Stimulated activated CD8-positive, alpha-beta memory T cell treated with anti-CD3 and anti-CD28 coated beads, Interleukin-2, amount 100 ng/mL, for 1 hour (primary cell): ENCODE measurements at places on chromosomes 11 and 22.

DNA sequence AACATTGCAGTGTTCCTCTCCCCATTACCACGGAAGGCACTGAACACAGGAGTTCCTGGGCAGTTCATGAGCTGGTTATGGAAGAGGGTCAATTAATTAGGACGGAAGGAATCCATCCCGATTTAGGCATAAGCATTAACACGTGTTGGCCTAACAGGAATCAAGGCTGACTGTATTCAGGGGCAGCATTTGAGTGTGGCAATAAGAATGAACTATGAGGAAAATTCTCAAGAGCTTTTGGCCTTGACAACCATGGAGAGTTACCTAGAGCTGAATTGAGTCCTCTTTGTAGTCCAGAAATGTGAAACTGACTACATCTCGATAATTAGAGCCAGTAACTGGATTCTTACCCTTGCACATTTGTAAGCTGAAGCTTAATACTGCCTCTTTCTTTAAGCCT lies 82.4 kb upstream of the CRTAM start:
- DNase-seq, result no peak

GRCh38 chr22:24437091-24437490 lies 9.7 kb downstream of the ADORA2A start:
- DNase-seq, result no peak

GRCh38 chr22:44895296-44896055 lies 114.3 kb downstream of the PHF21B start:
- DNase-seq, result no peak

GRCh38 chr11:84747871-84748270 lies 879.3 kb downstream of the DLG2 start:
- DNase-seq, result no peak
